GM04504 (cell line): ENCODE measurements at places on chromosomes 1 and 21.

DNA sequence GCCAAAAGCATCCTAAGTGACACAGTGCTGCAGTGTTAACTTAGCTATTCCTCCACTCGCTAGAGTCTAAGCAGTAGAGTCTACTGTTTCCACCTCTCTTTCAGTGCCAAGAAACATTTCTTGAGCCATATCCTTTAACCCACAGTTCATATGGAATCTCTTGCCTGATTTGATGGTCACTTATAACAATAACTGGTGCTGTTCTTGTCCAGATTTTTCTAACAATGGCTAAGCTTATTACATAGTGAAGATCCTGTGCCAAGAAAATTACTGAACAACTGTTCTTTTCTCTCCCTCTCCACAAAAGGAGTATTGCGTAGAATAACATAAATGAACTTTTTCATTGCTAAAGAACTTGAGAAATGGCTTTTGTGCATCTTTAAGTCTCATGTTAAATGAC, 121.3 kb downstream of the CDC7 start:
- no peak for DNase-seq

GRCh38 chr1:10932088-10932487, 80.4 kb upstream of the TARDBP start:
- no peak for DNase-seq

DNA sequence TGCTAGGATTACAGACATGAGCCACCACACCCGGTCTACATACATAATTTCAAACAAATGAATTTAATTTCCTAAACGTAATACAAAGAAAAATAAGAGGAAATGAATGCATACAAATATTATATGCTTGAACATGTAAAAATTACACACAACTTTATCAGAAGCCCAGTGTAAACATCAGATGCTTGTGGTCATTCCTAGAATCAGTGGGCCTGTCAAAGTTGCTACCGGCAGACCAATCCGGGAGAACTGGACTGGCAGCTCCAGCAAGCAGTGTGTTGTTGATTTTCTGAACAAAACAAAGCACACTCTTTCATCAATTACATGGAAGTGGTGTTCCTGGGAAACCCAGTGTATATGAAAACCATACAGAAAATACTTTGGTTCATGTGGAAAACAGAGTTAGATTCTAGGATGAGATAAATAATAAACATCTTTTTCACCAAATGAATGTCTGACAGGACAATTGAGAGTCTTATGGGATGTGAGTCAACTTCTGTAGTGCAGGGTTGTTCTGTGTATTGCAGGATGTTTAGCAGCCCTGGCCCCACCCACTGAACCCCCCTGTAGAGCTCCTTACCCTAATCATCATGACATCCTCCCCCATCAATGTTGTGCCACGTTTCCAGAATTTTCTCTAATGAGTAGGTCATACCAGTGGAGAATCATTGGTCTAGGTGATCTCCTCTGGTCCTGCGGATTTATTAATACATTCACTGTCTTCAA, 33.8 kb downstream of the MFSD2A start:
- DNase-seq, result no peak

GRCh38 chr1:3718764-3719163, 33.5 kb upstream of the CCDC27 start:
- DNase-seq, result no peak

DNA sequence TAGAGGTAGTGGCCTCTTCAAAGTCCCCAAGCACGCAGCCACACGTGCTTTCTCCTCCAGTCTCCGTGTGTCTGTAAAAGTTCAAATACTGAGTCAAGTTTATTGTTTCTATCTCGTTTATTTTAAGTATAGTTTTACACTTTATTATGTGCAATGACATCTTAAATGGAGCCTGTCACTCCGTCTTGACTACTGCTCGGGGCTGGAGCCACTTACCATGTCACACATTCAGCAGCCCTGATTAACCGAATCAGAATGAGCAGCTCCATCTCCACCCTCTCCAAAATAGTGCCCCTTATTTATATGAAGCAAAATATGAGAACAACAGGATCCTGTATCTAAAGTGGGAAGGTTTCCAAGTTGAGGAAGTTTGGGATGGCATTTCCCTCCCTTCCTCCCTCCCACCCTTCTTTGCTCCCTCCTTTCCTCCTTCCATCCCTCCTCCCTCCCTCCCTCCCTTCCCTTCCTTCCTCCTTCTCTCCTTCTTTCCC, 201.0 kb downstream of the PBX1 start:
- DNase-seq, result no peak

DNA sequence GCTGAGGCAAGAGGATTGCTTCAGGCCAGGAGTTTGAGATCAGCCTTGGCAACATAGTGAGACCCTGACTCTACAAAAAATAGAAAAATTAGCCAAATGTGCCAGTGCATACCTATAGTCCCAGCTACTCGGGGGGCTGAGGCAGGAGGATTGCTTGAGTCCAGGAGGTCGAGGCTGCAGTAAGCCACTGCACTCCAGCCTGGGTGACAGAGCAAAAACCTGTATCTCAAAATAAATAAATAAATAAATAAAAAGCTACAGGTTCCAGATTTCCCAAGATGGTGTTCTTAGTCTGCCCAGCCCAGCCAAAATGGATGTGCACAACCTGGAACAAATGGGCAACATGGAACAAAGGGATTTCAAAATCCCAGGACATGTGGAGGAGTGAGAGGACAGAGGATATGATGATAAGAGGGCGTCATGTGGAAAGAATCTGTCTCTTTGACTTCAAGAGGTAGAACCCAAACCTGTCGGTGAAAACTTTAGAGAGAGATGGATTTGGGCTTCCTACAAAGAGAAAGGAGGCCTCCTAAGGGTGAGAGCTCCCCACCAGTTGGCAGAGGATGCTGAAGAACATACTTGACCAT, 3.2 kb downstream of the EDARADD start:
- DNase-seq, result no peak

DNA sequence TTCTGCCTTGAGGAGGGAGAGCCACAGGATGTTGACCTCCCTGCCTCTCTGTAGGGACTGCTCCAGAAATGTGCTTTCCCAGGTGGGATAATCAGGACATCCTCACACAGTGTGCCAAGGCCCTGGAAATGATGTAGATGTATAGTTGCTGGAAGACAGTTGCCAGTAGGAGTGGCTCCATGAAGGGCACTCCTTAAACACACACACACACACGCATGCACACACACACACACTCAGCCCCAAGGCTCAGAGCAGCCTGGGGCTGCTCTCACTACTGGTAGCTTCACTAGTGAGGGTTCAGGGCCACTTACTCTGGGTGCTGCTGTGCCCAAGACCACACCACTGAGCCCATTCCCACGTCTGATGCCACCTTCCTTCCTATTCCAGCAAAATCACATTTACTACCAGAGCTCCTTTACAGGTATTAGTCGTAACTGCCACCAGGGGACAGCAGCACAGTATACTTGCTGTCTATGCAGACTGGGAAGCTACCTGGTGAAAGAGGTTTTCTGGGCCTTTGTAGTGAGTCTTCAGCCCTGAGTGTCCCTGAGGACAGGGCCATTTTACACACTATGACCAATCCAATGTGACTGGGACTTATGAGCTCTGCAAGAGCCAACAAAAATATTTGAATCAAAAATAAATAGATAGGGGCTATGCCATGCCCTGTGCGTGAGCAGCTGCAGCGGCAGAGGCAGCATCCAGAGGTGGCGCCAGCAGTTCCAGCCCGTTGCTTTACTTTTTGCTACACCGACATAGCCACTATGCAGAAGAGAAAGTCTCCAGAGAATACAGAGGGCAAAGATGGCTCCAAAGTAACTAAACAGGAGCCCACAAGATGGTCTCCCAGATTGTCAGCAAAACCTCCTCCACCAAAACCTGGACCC, 15.0 kb downstream of the CRNN start:
- no peak for DNase-seq

DNA sequence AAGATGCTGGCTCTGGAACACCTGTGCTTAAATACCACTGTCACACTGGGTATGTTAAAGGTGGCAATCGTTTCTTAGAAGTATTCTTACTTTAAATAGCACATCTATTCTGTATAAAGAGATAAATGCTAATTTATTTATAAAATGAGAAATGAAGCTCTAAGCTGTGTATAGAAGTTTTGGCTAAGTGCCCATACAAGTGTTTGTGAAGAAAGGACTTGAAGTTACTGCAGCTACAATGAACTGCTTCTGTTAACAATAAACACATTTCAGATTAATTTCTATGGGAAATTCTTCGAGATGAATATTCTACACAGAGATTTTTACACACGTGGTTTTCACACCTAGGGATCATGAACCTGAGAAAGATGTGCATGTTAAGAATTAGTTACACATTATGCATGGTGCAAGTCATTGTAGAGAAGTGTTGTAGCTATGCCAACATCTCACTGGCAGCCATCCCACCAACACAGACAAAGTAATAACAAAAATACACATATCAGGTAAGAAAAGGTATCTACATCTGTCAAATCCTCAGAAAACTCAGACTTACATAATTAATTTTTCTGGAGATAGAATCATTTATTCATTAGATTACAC, 16.2 kb downstream of the COL24A1 start:
- no peak for DNase-seq

DNA sequence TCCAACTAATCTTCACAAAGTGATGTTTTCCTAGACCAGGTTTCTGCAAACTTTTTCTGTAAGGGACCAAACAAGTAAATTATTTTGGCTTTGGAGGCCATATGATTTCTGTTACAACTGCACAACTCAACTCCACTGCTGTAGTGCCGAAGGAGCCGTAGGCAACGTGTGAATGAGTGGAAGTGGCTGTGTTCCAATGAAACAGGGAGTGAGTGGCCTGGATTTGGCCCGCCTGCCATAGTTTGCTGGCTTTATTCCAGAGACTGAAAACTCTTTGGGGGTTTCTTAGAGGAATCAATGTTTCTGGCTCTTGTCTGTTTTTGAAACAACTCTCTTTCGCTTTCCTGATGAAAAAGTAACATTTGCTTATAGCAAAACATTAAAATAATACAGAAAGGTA, 12.6 kb upstream of the ACTL8 start:
- DNase-seq, result no peak

DNA sequence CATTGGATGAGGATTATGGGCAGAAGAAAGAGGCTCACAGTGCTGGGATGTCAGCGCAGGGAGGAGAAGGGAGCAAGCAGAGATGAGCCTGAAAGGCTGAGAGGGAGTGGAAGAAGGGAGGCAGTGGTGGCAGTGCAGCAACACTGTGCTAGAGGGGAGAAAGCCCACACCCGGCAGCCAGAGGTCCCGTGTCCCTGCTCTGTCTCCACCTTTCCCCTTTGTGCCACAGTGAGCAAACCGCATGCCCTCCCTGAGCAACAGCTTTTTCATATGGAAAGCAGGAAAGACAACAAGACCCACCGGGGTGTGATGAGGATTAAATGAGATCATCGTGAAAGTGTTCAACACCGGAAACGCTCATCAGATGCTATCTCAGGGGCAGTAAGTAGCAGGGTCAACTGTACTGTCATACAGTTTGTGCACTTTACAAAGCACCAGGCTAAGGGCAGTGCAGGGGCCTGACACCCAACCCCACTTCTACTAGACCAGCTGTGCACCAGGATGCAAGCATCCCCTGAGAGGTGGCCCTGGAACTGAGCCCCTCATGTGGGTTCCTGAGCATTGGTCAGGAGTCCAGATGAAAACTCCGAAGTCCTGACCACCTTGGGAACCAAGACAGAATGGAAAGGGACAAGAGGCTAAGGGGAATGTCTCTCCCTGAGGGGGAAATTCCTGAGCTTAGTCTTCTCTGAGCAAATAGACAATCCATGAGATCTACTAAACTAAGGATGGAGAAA, 9.1 kb downstream of the NHLH1 start:
- no peak for DNase-seq

GRCh38 chr1:3491291-3492246, 37.1 kb downstream of the ARHGEF16 start:
- DNase-seq, result no peak

DNA sequence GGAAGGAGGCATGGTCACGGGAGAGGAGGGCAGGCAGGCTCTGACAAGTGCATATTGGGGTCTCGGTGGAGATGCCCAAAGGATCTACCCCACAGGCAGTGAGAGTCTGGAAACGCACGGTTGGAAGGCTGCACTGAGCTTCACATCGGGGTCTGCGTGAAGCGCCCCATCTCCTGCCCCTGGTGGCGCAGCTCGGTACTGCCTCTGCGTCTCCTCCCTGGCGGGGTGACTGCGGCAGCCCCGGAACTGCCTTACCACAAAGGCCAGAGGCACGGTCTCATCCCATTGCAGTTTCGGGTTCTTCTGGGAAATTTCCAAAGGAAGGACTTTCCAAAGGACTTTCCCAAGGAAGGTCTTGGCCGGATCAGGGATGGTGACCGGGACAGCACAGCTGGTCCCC, 69.2 kb upstream of the AJAP1 start:
- DNase-seq, result no peak

DNA sequence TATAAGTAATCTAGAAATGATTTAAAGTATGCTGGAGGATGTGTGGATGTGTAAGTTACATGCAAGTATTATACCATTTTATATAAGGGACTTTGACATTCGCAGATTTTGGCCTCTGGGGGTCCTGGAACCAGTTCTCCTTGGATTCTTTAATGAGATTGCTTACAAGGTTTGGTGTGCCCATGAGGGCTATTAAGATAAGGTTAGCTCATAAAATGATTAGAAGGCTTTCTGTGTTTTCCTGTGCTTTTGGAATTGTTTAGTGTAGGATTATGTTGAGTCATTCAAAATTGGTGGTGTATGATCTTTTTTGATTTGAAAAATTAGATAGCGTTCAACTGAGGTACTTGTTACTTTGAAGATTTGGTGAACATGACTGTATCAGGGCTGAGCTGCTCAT, 5.6 kb downstream of the USP25 start:
- DNase-seq, result no peak

DNA sequence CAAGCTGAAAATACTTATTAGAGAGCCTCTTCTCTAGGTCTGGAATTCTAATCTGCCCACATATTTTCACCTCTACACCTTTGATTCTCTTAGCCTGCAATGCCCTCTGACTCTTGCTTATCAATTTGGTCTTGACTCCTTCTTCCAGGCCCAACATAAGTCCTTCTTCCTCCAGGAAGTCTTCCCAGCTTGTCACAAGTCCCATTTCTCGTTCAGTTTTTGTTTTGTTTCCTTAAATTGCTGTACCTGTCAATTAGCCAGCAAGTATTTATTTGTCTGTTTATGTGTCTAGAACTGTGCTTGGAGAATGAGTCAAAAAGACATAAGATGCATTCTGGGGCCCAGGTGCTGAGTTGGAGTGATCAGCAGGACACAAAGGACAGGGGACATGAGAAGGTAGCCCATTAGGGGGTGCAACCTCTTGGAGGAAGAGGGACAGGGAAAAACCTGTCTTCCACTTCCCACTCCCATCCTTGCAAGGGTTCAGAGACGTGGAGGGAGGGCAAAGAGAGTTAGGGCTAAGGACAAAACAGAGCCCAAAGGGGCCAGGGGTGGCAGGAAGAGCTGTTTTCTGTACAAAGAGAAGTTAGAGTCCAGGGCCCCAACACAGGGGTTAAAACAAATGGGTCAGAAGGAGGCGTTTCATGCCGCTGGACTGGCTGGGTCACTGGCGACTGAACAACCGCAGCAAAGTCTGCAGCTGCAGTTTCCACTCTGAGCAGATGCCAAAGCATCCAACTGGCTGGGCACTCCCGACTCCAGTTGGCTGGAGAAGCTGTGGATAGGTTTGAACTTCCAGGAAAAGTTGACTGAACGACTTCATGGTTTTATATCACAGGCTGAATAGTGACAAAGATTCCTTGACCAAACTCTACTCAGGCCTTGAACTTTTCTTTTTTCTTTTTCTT, 10.7 kb upstream of the CNR2 start:
- DNase-seq, result no peak

- DNase-seq, result no peak
Measured at GRCh38 chr1:229376521-229376920, 33.7 kb upstream of the CCSAP start.

GRCh38 chr1:39335216-39335615, 130.7 kb downstream of the MACF1 start:
- DNase-seq, result no peak
